ENCODE measurements at places on chromosomes 3 and 15.
A peak's percentile ranks its signal among the peaks of the same experiment; 100 is the strongest.

GRCh38 chr3:43294975-43295374 lies 8.6 kb downstream of the SNRK start:
- DNase-seq: peak; percentile 18

DNA sequence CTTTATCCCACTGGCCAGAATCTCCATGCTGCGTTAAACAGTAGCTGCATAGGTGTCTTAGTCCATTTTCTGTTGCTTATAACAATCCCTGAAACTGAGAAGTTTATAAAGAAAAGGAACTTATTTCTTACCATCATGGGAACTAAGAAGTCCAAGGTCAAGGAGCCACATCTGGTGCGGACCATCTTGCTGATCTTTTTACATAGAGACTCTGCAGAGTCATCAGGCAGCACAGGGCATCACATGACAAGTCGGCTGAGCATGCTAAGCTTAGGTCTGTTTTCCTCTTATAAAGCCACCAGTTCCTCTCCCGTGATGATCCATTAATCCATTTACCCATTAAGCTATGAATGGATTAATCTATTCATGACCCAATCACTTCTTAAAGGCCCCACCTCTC lies 22.4 kb upstream of the FAM174B start:
- no peak for DNase-seq

DNA sequence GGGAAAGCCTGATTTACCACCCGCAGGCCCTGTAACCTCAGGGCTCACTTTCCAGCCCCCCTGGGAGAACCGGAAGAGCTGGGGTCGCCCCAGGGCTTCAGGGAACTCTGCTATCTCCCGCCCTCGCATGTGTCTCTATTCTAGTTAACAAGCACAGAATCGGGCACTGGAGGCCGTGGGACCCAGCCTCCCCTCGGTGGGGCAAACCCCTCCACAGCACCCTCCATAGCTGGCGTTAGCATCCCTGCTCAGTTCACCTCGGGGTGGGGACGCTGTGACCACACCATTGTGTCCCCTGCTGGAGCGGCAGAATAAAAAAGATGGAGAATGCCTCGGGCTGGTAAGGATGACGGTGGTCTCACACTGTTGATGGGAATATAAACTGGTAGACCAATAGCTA lies 3.5 kb upstream of the LRRC15 start:
- DNase-seq: no peak

DNA sequence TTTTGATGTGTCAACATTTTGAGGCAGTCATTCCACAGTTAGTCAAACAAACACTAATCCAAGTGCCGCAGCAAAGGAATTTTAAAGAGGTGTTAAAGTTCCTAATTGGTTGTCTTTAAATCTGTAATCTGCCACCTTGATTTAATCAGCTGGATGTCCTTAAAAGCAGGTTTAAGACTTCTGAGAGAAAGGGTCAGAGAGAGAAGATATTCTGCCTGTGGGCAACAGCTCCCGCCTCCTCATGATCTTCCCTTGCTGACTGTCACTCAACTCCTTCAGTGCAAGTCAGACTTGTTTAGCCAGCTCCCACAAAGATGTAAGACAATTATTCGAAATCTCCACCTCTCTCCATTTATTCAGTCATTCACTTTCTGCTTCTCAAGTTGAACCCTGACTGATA lies 92.6 kb upstream of the MYRIP start:
- no peak for DNase-seq

GRCh38 chr15:25543196-25543595 lies 104.4 kb upstream of the UBE3A start:
- peak; percentile 50 for DNase-seq

- peak; percentile 94 for DNase-seq
Observed at GRCh38 chr3:111751961-111752360, 107.1 kb upstream of the PHLDB2 start.

GRCh38 chr3:37174532-37175126 lies at the start of gene LRRFIP2:
Gene LRRFIP2, minus strand, starts transcription at chr3:37174582. Its CDS starts 25,599 bp downstream, at chr3:37148983.
- DNase-seq: peak; percentile 73

GRCh38 chr15:58771621-58772250 lies 634 bp downstream of the MINDY2 start:
- peak; percentile 11 for DNase-seq

- no peak for DNase-seq
Observed at GRCh38 chr3:59436164-59436958, 386.5 kb upstream of the CFAP20DC start.

DNA sequence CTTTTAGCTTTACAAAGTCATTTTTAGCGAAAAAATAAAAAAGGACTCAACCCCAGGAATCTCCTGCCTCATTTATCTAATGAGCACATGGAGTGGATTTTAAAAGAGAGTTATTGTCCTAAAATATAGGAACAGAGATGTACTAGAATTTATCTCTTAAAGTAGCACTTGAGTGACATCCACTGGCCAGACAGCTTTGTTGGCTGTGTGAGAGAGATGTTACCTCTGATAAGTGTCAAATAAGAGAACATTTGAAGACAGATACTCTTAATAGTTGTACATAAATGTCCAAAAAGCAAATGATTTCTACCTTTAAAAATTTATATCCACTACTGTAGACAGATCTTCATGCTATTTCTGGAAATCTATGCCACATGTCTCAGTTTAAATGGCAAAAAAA lies 12.3 kb upstream of the MFSD1 start:
- peak; percentile 70 for DNase-seq

DNA sequence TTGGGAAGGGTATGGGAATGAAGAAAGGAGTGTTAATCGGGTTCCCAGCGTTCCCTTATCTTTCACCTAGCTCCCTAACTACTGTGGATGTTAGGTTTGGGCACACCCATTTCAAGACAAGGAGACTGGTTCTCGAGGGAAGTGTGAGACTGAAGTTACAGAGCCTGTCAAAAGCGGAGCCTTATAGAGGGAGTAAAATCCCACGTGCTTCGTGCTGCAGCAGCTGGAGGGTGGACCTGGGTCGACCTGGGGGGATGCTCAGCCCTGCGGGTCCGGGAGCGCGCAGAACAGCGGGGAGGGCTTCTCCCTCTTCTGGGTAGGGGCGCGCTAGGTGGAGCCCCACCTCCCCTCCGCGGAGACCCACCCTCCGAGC lies 314 bp upstream of the TMED3 start:
- DNase-seq: peak; percentile 41

DNA sequence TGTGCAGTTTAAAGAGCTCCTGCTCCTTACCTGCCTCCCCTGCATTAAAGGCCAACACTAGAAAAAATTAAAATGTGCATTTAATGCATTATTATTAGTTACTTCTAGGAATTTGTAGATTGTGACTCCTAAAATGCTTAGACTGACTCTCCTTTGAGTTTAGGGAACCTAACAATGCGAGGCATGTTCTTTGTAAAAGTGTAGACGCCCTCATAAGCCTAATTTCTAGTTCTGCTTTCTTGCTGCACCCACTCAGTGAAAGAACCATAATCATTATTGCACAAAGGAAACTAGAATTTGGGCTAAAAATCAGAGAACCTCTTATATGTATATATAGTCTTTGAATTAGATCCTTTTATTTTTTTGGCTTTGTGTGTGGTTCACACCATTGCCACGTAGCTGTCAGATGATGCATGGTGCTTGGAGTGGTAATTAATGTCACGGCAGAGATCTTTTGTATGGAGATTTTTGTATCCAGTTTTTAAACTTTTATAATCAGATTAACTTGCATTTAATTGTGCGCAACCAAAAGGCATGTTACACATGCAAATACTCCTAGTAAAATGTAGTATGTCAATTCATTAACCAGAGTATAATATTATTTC lies 710 bp downstream of the ABHD10 start:
- peak; percentile 27 for DNase-seq

DNA sequence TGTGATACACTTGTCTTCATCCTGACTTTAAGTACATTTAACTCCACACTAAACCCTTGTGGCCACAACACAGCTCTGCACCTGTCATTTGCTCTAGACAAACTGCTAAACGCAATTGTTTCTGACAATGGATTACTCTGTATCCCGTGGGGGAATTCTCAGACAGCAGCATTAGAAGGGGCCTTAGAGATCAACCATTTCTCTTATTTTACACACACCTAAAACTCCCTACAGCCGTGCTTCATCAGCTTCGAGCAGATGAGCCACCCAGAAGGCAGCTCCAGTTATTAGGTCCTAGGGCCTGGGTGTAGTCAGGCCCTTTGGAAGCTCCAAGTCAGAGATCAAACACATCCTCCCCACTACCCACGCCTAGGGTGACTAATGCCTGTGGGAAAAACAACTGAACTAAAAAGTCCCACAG lies 1.3 kb upstream of the IL12A start:
- peak; percentile 71 for DNase-seq

GRCh38 chr3:33544126-33544525 lies 103.9 kb upstream of the UBP1 start:
- DNase-seq: no peak

GRCh38 chr15:67534360-67534759 lies 8.1 kb upstream of the MAP2K5 start:
- DNase-seq: no peak

- DNase-seq: peak; percentile 81
Observed at GRCh38 chr15:67085818-67086636, 20.6 kb downstream of the SMAD3 start.

DNA sequence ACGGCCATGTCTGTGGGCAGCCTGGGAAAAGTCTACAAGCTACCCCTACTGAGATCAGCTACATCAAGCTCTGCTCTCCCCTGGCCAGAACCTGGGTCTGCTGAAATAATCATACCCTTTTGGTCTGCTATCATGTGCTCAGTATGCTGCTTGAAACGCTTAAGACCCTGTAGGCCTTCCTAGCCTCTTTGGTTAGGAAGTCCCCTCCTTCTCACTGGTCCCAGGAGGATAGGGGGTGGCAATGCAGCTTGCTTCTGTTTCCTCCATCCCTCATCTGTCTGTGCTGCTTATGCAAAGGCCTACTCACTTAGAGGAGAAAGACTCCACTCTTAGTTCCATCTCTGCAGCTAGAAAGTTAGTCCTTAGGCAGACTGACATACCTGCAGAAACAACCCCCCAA lies 118.2 kb upstream of the RASGRP1 start:
- DNase-seq: no peak

GRCh38 chr3:182479419-182480336 lies 313.6 kb upstream of the ATP11B start:
- DNase-seq: peak; percentile 91

DNA sequence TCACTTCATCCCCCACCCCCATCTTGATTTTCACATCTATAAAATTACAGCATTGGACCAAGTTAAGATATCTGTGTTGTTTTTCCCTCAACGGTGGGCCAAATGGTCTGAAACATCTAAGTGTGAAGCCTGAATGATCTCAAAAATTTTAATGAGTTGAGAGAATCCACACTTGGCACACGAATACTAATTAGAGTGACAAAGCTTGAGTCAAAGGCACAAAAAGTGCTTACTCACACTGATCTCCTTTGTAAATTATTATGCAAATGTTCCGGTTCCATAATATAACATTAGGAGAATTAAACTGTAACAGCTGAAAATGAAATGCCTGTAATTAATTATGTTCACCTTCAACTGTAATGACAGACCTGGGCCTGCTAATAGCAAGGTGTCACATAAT lies 33.6 kb downstream of the GPR176 start:
- DNase-seq: no peak

- DNase-seq: no peak
Observed at GRCh38 chr3:27322634-27323033, 46.5 kb downstream of the NEK10 start.

GRCh38 chr3:11803977-11804892 lies 42.5 kb downstream of the TAMM41 start:
- DNase-seq: peak; percentile 67

DNA sequence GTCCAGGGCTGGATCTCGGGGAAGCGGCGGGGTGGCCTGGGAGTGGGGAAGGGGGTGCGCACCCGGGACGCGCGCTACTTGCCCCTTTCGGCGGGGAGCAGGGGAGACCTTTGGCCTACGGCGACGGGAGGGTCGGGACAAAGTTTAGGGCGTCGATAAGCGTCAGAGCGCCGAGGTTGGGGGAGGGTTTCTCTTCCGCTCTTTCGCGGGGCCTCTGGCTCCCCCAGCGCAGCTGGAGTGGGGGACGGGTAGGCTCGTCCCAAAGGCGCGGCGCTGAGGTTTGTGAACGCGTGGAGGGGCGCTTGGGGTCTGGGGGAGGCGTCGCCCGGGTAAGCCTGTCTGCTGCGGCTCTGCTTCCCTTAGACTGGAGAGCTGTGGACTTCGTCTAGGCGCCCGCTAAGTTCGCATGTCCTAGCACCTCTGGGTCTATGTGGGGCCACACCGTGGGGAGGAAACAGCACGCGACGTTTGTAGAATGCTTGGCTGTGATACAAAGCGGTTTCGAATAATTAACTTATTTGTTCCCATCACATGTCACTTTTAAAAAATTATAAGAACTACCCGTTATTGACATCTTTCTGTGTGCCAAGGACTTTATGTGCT lies 527 bp downstream of the B2M start:
- peak; percentile 37 for DNase-seq

GRCh38 chr3:172705170-172705569 lies 5.7 kb downstream of the NCEH1 start:
- no peak for DNase-seq

GRCh38 chr3:152301745-152302181 lies 33.0 kb downstream of the MBNL1 start:
- DNase-seq: no peak

DNA sequence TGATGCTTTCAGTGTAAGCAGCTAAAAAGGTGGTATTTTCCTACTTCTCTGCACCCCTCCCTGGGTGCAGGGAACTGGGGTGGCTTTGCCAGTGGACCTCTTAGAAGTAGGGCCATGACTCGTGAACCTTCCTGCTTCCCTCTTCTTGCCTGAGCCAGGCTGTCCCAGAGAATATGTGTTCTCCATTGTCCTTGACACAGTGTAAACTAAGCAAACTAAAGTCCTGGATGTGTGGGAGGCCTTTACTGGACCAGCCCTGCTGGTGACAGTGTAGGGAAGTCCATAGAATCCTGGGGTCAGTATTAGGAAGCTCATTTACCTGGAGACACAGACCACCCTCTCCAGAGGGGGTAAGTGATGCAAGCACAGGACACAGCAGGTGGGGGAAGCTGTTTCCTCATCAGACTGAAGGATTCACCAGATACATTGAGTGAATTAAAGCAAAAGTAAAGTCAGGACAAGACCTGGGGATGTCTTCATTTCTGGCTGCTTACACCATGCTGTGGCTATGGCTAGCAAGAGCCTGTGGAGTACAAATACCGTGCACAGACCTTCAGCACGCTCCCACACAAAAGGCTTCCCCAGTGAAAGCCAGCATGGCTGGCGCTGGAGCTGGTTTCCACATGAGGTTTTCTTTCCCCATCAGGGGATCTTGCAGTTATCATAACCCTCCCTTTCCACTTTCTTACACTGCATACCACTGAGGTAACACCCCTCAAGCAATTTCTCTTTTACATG lies 64.8 kb upstream of the LPP start:
- no peak for DNase-seq

DNA sequence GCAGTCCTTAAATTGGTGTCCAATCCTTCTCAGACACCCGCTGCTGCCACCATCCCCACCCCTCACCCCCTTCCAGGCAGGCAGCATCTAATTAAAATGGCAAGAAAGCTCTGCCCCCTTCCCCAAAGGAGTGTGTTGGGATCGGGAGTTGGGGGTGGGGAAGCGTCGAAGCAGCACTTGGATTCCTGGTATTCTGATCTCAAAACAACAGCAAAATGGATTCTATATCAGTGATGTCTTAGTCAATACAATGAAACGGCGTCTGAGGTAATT lies 1.4 kb downstream of the TNIK start:
- DNase-seq: no peak

- DNase-seq: no peak
Observed at GRCh38 chr15:68218331-68218730, 11.2 kb downstream of the CLN6 start.
